ENCODE measurements at places on chromosomes 16 and 17. TPM values are rescaled to one million over a fixed set of nuclear protein-coding genes. Genes with fewer than 3 reads are reported as not detected.

- H3K27ac ChIP-seq = no peak overlapping the region
- H3K4me3 ChIP-seq = no peak overlapping the region
- H3K27me3 ChIP-seq = peaks cover 2% of the 10 kb centered on the region
- H3K36me3 ChIP-seq = no peaks in the 10 kb centered on the region
Measured at GRCh38 chr17:34387566-34387965, 24.5 kb upstream of the CCL1 start.

DNA sequence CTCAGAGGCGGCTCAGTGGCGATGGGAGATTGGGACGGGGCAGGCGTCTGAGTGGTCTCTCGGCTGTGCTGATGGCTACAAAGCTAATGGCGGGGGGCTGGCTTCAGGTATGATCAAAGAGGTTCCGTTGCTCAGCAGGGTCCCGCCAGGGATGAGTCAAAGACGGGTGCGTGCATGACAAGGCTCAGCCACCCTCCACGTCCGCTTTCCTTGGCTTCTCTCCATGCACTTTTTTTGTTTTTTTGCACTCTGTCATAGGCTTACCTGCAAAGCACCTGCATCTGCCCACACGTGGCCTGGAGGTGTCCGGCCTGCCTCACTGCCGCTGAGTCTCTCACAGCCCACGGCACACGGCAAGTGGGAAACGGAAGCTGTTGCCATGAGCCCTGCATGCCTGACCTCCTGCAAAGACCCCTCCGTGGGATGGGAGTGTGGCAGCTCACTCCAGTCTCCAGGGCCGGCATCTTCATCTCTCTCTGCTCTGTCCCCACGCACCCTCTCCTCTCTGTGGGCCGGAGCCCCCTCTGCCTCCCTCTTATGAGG lies 85.5 kb upstream of the ZNF469 start:
- no peak for DNase-seq
- no peaks in the 10 kb centered on the region for H3K36me3 ChIP-seq
- H3K4me1 ChIP-seq = peaks cover 17% of the 10 kb centered on the region
- no peak overlapping the region for H3K4me3 ChIP-seq

DNA sequence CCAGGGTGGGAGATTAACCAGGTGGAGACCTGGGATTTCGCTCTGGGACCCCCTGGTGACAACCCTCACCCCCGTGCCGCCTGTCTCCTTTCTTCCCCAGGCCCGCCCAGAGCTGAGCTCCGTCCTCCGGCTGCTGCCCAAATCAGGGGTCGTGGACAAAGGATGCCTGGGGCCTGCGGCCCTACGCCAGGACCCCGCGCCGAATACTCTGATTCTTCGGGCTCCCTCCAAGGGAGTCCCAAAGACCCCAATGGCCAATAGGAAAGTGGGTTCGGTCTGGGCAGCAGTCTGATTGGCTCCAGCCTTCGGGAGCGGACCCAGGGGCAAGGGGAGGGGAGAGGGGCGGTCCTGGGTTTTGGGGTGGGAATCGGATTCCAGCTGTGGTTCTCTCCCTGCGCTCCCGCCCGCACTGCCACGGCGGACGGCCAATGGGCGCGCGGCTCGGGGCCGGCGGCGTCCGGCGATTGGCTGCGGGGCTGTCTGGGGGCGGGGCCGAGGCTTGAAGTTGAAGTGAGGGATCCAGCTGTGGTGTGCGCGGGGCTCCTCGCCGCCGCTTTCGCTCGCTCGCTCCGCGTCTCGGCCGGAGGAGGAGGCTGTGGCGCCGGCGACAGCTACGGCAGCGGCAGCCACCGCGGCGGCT lies at the start of gene CACNA1G:
CACNA1G (plus strand) TSS at position 531 of the 640 bp plus-strand sequence. CDS start 745 bp downstream, outside the sequence.
- peaks cover 45% of the 10 kb centered on the region for H3K27me3 ChIP-seq
- peaks cover 88% of the 10 kb centered on the region for H3K4me1 ChIP-seq
- H3K4me3 ChIP-seq = peak within 1 kb of the TSS; percentile 51
- H3K27ac ChIP-seq = peak within 1 kb of the TSS; percentile 45

GRCh38 chr17:49575679-49576087 lies at the start of gene NXPH3:
Gene NXPH3, plus strand, starts transcription at chr17:49575871. Its CDS starts 349 bp downstream, at chr17:49576220.
- peaks cover 38% of the 10 kb centered on the region for H3K4me1 ChIP-seq
- peak; percentile 66 for DNase-seq
- H3K4me3 ChIP-seq = peak within 1 kb of the TSS; percentile 56

The CA4 gene
- 6.3 TPM for polyA plus RNA-seq

Measured in spinal cord (tissue), 10 donors.